Sciatic nerve (tissue), 2 donors: ENCODE measurements at places on chromosomes 1 and 21.

DNA sequence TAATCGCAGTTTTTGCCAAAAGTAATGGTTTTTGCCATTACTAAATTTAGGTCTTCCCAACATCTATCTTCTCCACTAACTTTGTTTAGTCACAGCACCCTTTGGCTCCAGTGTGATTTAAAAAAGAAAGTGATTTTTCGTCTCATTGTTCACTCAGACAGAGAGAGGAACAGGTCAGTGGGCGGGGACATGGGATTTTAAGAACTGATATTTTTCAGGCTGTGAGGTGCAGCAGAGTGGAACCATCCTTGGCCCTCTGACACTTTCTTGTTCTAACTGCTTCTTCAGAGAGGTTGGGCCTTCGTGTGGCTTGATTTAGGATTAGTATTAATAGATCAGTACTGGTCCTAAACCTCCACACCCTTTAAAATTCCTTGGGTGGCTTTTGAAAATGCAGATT, 38.8 kb downstream of the CASQ2 start:
- no peak for DNase-seq

- DNase-seq = no peak
Observed at GRCh38 chr1:4307911-4308545, 346.4 kb upstream of the AJAP1 start.

DNA sequence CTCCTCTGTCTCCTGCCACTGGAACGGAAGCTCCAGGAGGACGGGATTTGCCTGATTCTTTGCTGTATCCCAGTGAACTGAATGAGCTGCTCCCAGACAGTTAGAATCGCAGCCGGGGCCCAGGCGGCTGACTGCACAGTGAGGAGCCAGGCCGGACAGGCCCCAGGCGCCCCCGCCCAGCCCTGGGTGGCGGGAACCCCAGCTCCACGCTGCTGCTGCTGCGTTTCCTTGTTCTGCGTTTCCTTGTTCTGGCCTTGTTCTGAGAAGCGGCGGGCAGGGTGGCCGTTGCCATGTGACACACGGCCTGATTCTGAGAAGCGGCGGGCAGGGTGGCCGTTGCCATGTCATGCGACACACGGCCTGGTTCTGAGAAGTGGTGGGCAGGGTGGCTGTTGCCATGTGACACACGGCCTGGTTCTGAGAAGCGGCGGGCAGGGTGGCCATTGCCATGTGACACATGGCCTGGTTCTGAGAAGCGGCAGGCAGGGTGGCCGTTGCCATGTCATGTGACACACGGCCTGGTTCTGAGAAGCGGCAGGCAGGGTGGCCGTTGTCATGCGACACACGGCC, 56.2 kb downstream of the SLC37A1 start:
- peak; percentile 47 for DNase-seq

DNA sequence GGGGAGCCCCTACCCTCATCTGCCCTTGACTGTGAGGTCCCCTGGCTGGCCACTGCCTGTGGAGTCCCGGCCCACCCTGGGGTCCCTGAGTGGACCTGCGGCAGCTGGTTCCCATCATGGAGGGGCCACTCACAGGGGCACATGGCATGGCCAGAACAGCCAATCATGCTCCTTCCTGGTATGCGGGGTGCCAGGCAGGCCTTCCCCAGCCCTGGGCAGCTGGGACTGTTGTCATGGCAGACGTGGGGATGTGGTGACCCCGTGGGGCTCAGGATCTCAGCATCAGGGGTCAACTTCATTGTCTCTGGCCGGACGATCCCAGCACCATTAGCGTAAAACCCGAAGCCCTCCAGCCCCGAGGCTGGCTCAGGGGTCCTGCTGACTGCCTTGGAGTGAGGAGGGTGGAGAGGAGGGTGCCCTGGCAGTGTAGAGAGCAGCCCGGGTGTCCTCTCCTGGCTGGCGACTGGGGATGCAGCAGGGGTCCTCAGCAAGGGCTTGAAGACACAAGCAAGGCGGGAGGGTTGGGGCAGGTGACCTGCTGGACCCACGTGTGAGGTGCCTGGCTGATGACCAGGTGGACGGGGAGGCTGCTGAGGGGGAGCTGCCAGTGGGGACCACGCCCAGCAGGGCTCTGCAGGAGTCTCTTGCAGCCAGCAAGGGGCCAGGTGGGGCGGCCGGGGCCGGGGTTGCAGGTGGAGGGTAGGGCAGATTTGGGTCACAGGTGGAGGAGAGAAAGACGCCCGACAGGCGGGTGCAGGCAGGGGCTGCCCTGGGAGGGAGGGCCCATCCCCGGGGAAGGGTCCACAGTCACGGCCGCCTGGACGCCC, 45.1 kb downstream of the TRIM11 start:
- peak; percentile 59 for DNase-seq

DNA sequence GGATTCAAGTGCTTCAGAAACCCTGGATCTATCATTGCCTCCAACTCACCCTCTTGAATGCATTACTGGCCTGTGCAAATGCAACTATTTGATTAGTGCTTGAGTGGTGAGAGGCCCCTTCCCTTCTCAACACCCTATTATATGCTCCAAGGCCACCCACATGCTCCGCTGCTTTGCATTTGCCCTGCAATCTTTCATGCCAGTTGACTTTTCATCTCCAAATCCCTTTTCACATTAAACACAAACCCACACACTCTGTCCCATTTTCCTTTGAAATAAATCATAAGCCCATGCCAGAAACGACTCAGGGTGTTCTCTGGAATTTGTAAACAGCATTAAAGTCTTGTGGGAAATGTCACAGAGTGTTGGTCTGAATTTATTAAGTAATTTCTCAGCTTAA, 78.9 kb upstream of the CTTNBP2NL start:
- DNase-seq = no peak

GRCh38 chr1:175629318-175629694, 114.1 kb downstream of the TNR start:
- no peak for DNase-seq

- DNase-seq = no peak
Observed at GRCh38 chr1:15966956-15967344, 9.0 kb downstream of the ZBTB17 start.

DNA sequence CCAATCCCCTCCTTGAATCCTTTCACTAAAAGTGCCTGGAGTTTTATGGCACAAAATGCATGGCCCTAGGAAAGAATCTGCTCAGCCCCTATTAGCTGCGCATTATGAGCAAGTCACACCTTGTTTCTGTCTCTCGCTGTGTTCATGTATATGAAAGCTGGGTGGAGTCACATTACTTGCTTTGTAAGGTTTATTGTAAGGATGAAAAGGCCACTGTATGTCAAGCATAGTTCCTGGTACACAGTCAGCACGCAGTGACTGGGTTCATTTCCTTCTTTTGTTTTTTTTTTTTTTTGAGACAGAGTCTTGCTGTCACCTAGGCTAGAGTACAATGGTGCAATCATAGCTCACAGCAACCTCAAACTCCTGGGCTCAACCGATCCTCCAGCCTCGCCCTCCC, 6.7 kb upstream of the SLC9A1 start:
- no peak for DNase-seq

DNA sequence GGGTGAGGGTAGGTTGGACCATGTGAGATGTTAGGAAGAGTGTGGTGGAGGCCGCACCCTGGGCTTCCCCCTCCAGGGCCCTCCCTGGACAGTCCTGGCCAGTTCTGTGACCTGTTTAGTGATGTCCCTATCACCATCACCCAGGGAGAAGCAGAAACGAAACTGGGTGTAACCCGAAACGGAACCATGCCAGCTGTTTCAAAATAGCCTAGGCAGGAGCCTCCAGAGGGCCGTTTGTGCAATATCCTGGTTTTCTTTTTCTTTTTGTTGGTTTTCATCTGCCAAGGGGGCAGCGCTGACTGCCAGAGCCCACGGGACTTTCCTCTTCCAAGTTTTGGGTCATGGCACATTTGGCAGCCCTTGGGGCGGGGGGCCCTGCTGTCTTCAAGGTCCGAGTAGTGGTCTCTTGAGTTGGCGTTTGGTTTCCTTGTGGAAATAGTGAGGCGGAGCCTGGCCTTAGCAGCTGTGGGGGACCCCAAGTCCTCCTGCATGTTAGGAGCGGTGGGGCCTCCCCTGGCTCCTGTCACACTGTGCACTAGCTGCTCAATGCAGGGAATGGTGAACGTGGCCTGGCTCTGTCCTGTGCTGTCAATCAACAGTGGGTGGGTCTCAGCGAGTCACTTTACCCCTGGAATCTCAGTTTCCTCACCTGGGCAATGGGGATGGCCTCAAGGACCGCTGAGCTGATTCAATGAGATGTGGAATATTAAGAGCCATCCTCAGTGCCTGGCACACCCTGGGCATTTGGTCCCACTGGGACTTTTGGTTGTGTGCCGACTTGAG, 90.7 kb downstream of the ARHGEF10L start:
- peak; percentile 74 for DNase-seq

- DNase-seq = no peak
Observed at GRCh38 chr1:211935448-211935970, 99.8 kb downstream of the INTS7 start.

- no peak for DNase-seq
Observed at GRCh38 chr1:52904927-52905698, 16.4 kb downstream of the ECHDC2 start.

- DNase-seq = no peak
Observed at GRCh38 chr1:157498736-157499090, 53.6 kb downstream of the FCRL5 start.

GRCh38 chr1:150234566-150235293, 1.2 kb downstream of the ANP32E start:
- peak; percentile 90 for DNase-seq

DNA sequence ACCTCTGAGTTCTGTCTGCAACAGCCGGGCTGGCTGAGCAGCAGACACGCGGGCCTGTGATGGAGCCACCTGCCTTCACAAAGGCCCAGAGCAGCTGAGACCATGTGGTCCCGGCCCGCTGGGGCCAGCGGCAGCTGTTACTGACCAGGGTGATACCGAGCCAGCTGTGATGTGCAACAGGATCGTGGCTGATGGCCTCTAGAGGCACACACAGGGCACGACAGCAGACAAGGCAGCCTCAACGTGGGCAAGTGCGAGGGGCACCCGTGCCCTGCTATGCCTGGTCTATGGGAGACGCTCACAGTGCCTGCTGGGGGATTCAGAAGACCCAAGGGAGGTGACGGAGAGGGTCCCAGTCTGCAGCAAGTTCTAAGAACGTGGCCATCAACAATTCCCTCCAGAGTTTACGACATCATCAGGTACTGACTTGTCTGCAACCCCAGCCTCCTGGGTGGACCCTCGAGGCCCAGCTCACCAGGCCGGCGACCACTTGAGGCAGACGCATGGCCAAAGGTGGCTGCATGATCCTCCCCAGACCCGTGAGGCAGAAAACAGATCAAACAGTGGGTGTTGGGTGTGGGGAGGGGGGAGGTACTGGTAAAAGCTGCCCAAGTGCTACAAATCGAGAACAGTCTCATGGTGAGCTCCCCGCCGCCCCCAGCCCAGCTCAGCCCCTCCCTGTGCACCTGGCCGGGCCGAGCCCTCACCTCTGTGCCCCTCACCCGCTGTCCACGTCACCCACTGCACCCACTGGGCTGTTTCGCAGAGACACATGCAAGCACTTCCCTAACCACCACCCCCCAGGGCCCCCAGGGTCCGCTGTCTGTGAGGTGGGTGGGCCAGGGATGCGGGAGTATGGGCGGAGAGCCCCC, 6.0 kb downstream of the POFUT2 start:
- no peak for DNase-seq

DNA sequence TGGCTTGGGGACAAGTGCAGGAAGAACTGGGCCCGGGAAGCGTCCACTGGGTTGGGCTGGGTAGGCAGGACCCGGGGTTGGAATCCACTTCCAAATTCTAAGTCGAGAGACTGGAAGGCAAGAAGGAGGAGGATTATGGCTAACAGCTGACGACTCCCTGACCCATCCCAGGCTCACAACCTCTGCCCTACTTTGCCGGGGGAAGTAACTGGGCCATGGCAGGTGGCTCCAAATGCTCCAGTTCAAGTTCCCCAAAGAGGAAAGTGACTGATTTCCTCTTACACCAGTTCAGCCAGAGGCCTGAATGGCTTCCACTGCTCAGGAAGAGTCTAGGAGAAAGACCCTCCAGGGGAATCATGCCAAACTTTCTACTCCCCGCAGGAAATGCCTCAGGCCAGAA, 11.4 kb downstream of the EMC1 start:
- DNase-seq = no peak

- no peak for DNase-seq
Observed at GRCh38 chr21:28391938-28392849, 600.5 kb downstream of the LTN1 start.

DNA sequence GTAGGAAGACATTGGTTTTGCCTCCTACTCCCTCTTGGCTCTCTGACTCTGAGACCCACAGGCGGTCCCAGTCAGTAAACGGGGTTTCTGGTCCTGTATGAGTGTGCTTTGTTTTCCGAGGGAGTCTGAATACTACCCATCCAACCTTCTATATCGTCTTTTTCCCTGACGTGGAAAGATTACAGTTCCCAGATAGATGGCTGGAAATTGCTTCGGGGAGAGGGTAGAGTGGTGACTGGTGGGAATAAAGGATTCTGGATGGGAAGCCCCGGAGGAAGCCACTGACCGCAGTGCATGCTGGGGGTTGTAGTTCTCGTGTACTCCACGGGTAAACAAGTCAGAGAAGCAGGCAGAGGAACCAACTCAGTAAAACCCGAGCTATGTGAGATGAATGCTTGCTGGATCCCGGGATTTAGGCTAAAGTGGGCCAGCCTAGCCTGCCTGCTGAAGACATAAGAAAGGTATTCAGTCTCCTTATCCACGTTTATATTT, 66.2 kb upstream of the IRF2BP2 start:
- peak; percentile 92 for DNase-seq

GRCh38 chr21:20617130-20617529, 381.1 kb upstream of the NCAM2 start:
- no peak for DNase-seq

GRCh38 chr1:147236959-147237791, 5.3 kb upstream of the CHD1L start:
- DNase-seq = no peak

DNA sequence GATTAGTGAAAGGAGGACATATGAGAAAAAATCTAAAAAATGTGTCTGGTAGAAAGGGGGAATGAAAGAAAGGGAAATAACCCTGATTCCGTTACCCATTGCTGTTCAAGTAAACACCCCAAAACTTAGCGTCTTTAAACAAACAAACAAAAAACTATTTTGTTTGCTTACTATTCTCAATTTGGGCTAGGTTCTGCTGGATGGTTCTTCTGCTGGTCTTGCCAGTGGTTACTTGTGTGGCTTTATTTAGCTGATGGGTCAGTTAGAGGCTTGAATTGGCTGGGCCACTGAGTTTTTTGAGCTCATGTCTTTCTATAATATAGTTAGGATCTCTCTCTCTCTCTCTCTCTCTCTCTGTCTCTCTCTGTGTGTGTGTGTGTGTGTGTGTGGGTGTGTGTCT, 112.1 kb downstream of the GRIK1 start:
- no peak for DNase-seq

- DNase-seq = no peak
Observed at GRCh38 chr1:199976496-199977144, 50.9 kb upstream of the NR5A2 start.
